Endothelial cell (in vitro differentiated cells): ENCODE measurements at places on chromosomes 11 and 22.

GRCh38 chr11:64742889-64743590 is 902 bp downstream of the RASGRP2 start:
- DNase-seq, result peak; percentile 86

DNA sequence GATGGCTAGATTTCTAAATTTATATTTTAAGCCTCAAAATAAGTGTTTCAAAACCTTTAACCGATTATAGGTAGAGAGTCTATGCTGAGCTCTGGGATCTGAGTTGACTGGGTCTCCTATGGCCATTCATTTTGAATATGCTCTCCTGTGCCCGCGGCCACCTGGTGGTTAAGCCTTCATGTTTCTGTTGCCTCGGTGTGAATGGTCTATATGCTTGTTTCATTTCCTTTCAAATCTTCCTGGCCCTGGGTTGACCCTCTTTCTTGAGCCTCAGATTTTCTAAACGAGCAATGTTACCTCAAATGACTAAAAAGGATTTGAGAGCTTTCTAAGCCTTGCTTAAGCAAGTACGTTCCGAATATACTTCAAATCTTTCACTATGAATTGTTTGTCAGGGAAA is 789.4 kb upstream of the KIRREL3 start:
- DNase-seq, result peak; percentile 59

GRCh38 chr11:2714871-2715270 is 15.1 kb upstream of the KCNQ1OT1 start:
- no peak for DNase-seq

- peak; percentile 53 for DNase-seq
Observed at GRCh38 chr22:50674606-50675552, 2.3 kb downstream of the SHANK3 start.

GRCh38 chr22:45832180-45832579 is 144.8 kb downstream of the WNT7B start:
- DNase-seq, result no peak

- DNase-seq, result no peak
Observed at GRCh38 chr11:35009191-35009943, 92.9 kb downstream of the PDHX start.

DNA sequence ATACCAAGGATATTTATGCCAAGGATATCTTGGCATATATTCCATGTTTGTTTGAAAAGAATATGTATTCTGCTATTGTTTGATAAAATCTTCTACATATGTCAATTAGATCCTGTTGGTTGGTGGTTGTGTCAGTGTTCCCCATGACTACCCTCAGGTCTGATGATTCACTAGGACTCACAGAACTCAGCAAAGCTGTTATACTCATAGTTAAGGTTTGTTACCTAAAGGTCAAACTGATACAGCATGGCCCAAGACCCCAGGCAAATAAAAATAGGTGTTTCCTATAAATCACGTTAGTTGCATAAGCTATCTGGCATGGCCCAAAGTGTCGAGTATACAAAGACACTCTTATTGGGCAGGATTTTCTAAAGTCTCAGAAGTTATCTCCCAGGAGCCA is 30.2 kb upstream of the B3GNT6 start:
- DNase-seq, result no peak

- DNase-seq, result peak; percentile 54
Observed at GRCh38 chr11:33970984-33971466, 79.1 kb upstream of the LMO2 start.

DNA sequence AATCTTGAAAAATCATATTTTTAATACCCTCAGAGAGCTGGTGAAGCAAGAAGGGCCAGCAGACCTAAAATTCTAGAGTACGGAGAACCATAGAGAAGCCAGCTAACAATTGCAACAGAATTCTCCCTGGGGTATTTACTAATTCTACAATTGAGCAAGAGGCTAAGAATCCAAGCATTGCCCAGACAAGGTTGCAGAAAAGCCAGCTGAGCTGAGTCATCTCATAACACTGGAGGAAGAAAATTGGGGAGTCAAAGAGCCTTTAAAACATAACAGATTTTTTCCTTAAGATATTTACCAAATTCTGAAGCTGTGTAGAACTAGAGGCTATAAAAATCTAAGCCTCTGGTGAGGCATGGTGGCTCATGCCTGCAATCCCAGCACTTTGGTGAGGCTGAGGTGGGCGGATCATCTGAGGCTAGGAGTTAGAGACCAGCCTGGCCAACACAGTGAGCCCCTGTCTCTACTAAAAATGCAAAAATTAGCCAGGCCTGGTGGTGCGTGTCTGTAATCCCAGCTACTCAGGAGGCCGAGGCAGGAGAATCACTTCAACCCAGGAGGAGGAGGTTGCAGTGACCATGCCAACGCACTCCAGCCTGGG is 13.6 kb upstream of the TMEM216 start:
- no peak for DNase-seq

DNA sequence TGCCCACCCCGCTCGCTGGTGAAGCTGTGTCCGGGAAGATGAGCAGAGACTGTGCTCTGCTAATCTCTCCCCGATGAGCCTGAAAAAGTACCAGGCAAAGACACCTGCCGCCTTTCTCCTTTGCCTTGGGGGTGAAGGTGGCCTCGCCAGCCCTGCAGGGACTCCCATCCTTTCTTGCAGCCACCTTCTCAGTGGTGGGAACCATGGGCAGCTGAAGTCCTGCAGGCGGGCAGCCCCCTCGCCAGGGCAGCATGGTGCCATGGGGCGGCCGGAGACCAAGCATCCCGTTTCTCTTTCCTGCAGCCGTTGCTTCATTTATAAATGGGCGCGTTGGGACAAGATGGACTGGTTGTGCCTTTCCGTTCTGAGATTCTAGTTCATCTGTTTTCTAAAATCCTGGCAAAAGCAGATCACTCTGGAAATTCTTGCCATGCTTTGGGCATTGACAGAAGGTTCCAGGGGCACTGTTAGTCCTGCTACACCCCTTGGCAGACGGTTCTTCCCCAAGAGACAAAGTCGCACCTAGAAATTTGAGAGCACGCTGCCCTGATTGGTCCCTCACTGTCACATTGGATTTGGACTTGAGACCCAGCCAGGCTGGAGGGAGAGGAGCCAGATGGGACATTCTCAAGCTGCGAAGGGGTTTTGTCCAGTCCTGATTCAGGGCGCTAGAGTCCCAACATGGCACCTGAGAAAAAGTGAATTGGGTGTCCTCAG is 7.5 kb downstream of the CTTN start:
- no peak for DNase-seq

GRCh38 chr11:81496601-81497000 is 1237.1 kb downstream of the FAM181B start:
- DNase-seq, result no peak

- no peak for DNase-seq
Observed at GRCh38 chr11:119480380-119481020, 57.5 kb upstream of the THY1 start.

DNA sequence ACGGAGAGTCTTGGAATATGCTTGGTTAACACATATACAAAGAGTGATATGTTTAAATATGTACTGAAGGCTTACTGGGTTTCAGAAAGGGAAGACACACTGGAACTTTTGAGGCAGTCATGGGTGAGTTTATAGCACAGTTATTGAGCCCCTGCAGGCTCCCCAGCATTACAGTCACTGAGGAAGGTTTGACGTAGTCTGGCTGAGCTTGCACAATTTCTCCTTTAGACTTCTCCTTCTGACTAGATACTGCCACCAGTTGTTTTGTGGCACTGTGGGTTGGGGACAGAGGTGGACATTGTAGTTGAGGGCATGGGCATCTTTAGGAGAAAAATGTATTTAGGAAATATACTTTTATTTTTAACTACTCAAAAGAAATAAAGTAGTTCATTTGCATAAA is 285.4 kb downstream of the C11orf87 start:
- DNase-seq, result no peak

DNA sequence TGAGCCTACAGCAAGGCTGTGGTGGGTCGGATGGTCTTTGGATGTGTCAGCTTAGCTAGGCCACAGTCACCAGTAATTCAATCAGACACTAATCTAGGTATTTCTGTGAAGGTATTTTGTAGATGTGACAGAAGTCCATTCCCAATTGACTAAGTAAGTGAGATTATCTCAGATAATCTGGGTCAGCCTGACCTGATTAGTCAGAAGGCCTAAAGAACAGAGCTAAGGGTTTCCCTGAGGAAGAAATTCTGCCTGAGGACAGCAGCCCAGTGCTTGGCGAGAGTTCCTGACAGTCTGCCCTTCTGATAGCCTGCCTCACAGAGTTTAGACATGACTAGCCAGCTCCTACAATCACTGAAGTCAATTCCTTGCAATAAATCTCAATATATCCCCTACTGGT is 28.7 kb downstream of the GUCD1 start:
- DNase-seq, result no peak

DNA sequence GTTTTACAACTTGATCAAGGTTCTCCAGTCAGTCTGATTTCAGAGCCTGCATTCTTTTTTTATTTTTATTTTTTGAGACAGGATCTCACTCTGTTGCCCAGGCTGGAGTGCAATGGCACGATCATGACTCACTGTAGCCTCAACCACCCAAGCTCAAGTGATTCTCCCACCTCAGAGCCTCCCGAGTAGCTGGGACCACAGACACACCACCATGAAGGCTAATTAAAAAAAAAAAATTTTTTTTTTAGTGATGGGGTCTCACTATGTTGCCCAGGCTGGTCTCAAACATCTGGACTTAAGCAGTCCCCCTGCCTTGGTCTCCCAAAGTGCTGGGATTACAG is 117.2 kb upstream of the NAV2 start:
- no peak for DNase-seq

GRCh38 chr11:11391796-11392463 is 38.9 kb upstream of the CSNK2A3 start:
- no peak for DNase-seq

DNA sequence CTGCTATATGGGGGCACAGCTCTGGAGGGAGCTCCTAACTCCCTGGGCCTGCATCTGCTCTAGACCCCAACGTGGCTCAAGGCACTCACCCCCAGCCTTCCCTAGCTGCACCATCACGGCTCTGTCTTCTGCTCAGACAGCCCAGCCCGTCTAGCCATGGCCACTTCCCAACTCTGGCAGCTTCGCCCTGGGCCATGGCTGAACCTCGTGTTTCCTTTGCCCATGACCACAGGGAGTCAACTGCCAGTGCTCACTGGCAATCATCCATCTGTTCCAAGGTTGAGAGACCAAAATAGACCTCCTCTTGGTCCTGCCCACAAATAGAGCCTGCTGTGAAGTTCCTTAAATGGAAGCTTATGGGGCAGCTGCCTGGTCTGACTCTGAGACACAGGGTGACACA is 5.4 kb downstream of the LMO1 start:
- DNase-seq, result no peak

DNA sequence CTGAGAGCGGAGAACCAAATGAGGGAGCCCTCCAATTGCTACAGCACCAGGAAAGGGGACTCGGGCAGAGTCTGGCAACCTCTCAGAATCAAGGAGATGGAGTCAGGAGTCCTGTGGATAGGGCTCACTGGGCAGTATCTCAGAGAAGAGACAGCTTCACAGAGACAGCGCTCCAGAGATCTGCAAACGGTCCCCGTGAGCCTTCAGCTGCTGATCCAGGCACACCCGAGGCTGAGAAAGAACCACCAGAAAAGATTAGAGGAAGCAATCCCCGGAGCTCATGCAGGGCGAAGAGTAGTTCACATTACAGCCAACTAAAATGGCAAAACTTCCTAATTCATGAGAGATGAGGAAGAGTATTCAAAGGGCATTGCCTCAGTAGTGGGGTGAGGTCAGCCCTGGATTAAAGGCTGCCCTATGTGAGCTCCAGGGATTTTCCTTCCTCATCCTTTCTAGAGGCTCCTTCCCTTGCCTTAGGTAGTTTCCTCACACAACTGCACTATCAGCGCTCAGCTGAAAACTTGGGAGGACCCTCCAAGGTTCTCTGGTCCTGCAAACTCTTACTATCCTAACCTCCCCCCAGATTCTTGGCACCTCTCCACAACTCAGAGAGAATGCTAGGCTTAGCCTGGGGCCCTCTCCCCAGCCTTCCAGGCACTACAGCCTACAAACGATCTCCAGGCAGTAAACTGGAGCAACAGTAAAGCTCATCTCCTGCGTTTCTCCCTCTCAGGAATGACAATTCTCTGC is 23.7 kb downstream of the SCN4B start:
- DNase-seq, result no peak

- DNase-seq, result no peak
Observed at GRCh38 chr11:3613998-3614741, 27.6 kb downstream of the ART5 start.

DNA sequence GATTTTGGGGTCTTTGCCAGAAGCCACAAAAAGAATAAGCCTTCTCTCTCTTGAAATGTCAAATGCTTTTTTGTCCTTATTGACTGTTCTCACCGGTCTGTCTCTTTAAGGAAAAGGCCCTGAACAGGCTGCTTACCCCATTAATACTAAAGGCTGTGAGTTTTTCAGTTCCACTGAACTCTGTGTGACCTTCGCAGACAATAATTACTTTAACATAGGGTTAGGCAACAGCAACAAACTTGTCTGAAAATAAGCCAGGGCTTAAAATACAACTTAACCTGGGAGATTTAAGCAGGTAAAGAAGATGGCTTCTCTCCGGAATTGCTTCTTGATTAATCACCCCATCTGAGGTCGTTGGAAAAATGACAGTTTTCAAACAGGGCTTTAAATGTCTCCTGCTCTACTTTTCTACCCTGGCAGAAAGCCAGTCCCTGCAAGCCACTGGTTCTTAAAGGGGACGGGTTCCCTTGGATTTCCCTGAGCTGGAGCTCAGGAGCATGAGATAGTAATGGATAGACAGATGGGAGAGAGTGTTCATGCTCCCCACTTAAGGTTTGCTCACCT is 69.4 kb downstream of the ARL14EP start:
- no peak for DNase-seq

DNA sequence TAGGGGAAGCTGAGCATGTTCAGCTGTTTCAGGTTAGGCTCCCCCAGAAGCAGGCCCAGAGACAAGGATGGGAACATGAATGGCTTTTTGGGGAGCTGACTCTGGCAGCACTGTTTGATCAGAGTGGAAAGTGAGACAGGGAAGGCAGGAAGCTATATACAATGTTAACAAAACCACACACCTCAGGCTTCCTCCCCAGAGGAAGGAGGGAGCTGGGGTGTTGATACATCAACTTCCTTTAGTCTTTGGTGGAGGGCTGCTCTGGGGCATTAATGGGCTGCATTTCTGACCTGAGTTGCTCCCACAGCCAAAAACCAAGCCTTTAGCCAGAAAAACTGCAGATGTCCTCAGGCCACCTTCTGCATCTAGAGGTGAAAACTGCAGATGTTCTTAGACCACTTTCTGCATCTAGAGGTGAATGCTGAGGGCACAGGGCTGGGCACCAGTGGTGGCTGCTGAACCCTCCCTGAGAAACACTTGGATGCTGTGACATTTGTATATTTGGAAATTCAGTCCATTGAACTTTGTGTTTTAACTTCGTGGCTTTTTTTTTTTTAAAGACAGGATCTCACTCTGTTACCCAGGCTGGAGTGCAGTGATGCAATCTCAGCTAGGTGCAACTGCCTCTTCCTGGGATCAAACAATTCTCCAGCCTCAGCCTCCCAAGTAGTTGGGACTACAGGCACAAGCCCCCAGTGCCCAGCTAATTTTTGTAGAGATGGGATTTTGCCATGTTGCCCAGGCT is 49.9 kb downstream of the KIAA1671 start:
- DNase-seq, result no peak

GRCh38 chr11:78583889-78584288 is 9.2 kb upstream of the NARS2 start:
- DNase-seq, result no peak

DNA sequence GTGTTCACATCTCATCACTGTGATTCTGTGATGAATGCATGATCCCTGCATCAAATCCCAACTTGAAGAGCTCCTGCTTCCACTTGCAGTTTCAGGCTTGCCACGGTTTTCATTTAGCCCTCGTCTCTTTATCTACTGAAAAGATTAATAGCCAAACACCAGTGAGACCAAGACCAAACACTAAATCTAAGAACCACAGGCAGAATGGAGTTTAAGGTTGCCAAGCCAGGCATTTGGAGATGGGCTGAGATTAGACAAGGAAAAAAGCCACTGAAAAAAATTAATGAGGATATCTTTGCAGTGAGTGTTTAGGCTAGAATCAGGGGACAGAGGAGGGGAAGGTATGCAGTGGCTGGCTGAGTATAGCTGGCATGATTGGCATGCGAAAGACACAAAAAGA is 227.2 kb upstream of the BLID start:
- DNase-seq, result no peak
